ENCODE measurements at places on chromosomes 2 and 18.

GRCh38 chr2:135762022-135762421 is 20.4 kb downstream of the UBXN4 start:
- DNase-seq = no peak

- no peak for DNase-seq
These were observed 163.8 kb downstream of the RHBDD1 start for GRCh38 chr2:226999661-227000060.

- peak; percentile 75 for DNase-seq
These were observed 56.0 kb downstream of the SERPINB7 start for GRCh38 chr18:63831080-63831788.

DNA sequence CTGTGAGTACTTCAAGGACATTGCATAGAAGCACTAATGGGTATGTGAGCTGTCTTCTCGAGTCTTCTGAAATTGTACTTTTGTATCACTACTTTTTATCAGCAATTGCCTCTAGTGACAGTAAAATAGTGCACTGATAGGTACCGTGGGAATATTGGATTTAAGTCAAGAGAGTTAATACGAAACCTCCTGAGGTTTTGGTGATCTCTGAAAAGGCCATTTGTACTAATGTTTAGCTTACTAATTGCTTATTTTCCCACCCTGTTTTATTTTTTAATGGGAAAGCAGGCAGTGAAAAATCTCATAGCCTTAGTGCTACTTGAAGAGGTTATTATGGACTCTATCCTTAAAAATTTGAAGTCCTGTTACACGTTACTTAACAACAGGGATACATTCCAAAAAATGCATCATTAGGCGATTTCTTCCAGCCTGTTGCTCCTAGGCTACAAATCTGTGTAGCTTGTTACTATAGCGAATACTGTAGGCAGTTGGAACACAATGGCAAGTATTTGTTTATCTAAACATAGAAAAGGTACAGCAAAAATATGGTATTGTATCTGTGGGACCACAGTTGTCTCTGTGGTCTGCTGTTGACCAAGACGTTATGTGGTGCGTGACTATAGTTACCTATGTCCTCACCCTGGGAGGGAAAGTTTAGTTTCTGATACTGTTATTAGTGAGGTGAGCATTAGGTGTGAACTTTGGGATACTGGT is 65.9 kb downstream of the CAB39 start:
- DNase-seq = no peak

- DNase-seq = peak; percentile 69
These were observed 16.4 kb downstream of the MTCL1 start for GRCh38 chr18:8721716-8722115.

DNA sequence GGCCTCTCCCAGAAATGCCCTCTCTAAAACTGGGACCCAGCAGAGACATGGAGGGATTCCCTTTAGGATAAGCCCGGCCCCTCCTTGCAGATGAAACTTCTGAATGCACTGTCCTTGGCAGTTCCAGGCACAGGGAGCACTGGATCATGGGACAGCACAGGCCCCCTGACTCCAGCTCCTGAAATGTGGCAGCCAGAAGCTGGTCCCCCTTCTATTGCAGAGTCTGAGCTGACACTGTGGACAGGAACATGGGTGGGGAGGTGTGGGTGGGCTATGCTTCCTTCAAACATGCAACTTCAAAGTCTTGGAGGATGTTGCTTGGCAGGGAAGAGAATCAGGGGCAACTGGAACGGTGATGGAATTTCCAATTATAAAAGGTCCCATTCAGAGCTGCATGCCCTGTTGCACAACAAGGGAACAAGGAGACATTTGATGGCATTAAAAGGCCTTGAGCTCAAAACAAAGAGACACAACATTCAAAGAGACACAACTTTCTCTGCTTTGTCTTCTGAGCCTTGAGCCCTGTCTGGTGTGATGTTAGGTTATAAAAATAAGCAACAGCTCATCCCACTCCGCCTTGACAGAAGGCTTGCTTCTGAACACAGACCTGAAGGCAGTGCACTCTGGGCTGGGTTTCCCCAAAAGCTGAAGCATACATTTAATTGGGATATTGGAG is 239.0 kb downstream of the OSR1 start:
- no peak for DNase-seq

DNA sequence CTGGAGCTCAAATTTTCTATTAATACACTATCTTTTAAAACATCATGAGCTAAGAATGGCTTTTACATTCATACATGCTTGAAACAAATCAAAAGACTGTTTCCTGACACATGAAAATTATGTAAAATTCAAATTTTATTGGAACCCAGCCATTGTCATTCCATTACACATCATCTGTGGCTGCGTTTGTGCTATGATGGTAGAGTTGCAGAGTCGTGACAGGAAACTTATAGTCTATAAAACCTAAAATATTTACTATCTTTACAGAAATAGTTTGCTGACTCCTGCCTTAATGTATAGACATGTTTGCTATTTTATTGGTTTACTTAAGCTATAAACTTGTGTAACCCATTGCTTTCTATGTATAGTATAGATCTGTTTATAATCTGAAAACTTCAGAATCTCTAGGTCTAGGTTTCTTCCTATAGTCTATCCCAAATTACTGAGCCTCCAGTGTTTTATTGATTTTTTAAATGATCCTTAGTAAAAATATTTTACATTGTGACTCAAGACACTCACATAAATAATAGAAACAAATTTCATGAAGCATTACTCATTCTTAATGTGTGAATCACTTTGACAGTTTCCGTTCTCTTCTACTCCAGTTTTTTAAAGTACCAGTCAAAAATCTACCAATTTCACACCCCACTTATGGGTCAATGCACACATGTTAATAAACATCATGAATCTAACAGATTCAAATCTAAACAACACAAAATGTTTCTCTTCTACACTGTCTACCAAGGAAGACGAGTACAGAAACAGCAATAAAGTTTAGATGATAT is 26.4 kb upstream of the MRPL19 start:
- peak; percentile 47 for DNase-seq

Data from fibroblast of skin of right quadriceps (primary cell).